ENCODE measurements at places on chromosomes 5 and 9.

DNA sequence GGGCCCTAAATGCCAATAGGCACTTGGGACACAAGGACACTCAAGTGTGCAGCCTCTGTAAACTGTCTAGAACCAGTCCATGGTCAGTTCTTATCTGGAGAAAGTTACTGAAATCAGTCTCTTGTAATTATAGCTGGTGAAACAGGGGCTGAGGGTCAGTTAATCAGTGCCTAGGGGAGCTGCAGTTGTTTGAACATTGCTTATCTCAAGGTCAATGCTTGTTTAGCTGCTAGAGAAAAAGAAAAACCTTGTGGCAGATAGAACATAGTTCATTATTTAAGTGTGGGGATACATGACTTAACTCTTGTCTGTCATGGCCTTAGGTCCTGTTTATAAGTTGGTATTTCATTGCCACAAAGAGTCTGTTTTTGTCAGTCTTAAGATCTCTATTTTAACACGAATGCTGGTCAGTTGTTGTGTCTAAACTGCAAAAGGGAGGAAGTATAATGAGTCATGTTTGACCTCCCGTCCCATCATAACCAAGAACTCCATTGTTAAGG is 108.0 kb downstream of the STARD4 start:
- no peak for DNase-seq

GRCh38 chr5:113252066-113252465 is 182.7 kb downstream of the TSSK1B start:
- no peak for DNase-seq

GRCh38 chr5:38576442-38576841 is 20.0 kb upstream of the LIFR start:
- no peak for DNase-seq

GRCh38 chr5:170338291-170338690 is 40.7 kb upstream of the LCP2 start:
- no peak for DNase-seq

- no peak for DNase-seq
Observed at GRCh38 chr9:91346644-91347043, 15.1 kb downstream of the AUH start.

GRCh38 chr9:105901514-105902109 is 207.3 kb downstream of the TMEM38B start:
- peak; percentile 87 for DNase-seq

DNA sequence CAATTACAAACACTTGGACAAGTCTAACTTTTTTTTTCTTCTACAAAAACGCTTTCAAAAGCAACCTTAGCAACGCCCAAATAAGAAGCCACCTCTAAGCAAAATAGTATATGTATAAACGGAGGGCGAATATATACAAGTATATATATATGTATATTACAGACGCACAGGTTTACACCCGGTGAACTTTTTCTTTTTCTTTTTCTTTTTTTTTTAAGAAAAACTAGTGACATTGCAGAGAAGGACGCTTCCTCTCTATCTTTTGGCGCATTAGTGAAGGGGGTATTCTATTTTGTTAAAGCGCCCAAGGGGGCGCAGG is 200 bp downstream of the NPR3 start:
- no peak for DNase-seq

Data from iPS-NIHi11 (cell line).